T-helper 2 cell treated with Interferon-gamma antibody and Interleukin-4, amounts not matched to agents 100 ng/mL and 5 ng/mL, for 36 hours (primary cell): ENCODE measurements at places on chromosomes 1 and 21. TPM values are rescaled to one million over a fixed set of nuclear protein-coding genes. Genes with fewer than 3 reads are reported as not detected.

DTL gene
- 73.7 and 75.9 TPM in 2 replicates for total RNA-seq

AMY1C gene
- total RNA-seq, result not detected in 2 replicates

AMY1A gene
- not detected in 2 replicates for total RNA-seq

ERRFI1 gene
- 0.86 and 1.6 TPM in 2 replicates for total RNA-seq

NBPF20 gene
- total RNA-seq, result 0.41 and 0.86 TPM in 2 replicates

CCDC27 gene
- total RNA-seq, result not detected in 2 replicates

SHCBP1L gene
- not detected in 2 replicates for total RNA-seq

KCNJ10 gene
- total RNA-seq, result not detected in 2 replicates

KCNE1 gene
- 0.09 and 0.32 TPM in 2 replicates for total RNA-seq

UBE2U gene
- total RNA-seq, result not detected in 2 replicates

TESK2 gene
- total RNA-seq, result 1.7 and 2.0 TPM in 2 replicates

NGF gene
- total RNA-seq, result not detected in 2 replicates

CFAP141 gene
- total RNA-seq, result 0.50 TPM in 1 of 2 replicates, not detected in the other

LIN9 gene
- total RNA-seq, result 11.1 and 12.2 TPM in 2 replicates

IFI44 gene
- total RNA-seq, result 61.4 and 65.9 TPM in 2 replicates

CRYBG2 gene
- total RNA-seq, result 1.1 and 1.2 TPM in 2 replicates

LMX1A gene
- not detected in 2 replicates for total RNA-seq

NBPF8 gene
- total RNA-seq, result 24.6 and 26.9 TPM in 2 replicates

LRP8 gene
- total RNA-seq, result 57.9 and 64.8 TPM in 2 replicates

RHBG gene
- total RNA-seq, result not detected in 2 replicates
